ENCODE measurements at places on chromosomes 5 and 9.

DNA sequence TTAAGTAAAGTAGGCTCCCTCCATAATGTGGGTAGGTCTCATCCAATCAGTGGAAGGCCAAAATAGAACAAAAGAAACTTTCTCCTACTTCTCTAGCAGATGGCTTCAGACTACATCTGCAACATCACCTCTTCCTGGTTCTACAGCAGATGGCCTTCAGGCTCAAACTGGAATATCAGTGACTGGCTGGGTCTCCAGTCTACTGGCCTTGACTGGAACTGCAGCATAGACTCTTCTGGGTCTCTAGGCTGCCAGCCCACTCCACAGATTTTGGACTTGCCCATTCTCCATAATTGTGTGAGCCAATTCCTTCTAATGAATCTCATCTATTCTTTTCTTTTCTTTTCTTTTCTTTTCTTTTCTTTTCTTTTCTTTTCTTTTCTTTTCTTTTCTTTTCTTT lies 64.8 kb downstream of the ACER2 start:
- DNase-seq: no peak

DNA sequence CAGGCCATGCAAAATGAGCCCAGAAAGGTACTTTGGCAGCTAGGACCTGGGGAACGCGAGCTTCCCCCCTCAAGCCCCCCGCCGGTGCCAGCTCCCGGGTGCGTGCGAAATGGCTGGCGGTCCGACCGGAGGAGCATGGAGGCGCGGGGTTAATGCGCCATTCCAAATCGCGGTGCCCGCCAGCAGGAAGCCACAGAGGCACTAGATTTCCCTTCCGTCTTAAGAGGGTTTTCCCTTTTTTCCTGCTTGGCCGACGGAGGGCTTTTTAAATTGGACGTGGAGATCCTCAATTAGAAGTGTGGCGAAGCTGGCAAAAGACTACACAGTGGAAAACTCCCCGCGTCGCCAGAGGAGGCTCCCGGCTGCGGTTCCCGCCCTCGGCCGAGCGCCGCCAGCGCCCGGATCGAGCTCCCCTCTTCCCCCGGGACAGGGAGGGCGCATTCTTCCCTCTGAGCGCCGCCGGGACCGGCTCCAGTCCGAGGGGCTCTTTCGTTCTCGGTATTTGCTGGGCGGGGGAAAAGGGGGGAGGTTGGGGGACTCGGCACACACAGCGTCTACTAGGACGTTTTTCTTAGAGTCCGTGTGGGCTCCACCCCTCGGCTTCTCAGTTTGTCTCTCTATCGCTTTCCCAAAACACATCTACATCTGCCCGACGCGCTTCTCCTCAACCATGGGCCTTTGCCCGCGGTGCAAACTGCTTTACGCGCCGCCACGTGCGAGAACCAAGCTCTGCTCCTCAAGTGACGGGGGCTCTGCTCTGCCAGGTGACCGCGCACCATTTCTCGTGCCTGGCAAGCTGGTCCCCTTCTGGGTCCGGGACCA lies 3.0 kb downstream of the GDNF start:
- DNase-seq: no peak

- DNase-seq: no peak
Measured at GRCh38 chr9:89792189-89793123, 187.6 kb downstream of the GADD45G start.

- no peak for DNase-seq
Measured at GRCh38 chr5:82911910-82912309, 165.3 kb downstream of the TMEM167A start.

- peak; percentile 44 for DNase-seq
Measured at GRCh38 chr5:73437101-73437776, 11.3 kb downstream of the FOXD1 start.

DNA sequence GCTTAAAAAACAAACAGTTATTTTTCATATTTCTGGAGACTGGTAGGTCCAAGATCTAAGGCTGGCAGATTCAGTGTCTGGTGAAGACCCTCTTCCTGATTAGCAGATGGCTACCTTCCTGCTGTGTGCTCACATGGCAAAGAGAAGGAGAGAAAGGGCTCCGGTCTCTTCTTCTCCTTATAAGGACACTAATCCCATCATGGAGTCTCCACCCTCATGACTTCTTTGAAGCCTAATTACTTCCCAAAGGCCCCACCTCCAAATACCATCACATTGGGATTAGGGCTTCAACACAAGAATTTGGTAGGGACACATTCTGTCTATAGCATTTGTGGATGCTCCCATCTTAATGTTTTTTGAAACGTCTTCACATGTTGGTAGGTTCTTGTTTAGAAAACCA lies 391.1 kb downstream of the TMEM161B start:
- no peak for DNase-seq

DNA sequence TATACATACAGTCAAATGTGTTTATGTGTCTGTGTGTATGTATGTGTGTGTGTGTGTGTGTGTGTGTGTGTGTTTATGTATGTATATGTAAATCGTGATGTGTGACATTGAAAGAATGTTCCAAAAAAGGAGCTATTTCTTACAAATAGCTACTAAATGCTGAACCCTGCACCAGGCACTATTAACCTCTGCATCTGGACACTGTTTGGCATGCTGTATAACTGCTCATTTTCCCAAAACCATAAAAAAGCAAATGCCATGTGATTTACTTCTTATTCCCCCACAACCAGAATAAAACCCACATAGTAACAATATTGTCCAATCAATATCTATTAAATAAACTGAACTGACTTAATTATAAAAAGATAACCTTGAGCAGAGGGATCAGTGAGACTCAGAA lies 91.1 kb downstream of the NR6A1 start:
- DNase-seq: no peak

DNA sequence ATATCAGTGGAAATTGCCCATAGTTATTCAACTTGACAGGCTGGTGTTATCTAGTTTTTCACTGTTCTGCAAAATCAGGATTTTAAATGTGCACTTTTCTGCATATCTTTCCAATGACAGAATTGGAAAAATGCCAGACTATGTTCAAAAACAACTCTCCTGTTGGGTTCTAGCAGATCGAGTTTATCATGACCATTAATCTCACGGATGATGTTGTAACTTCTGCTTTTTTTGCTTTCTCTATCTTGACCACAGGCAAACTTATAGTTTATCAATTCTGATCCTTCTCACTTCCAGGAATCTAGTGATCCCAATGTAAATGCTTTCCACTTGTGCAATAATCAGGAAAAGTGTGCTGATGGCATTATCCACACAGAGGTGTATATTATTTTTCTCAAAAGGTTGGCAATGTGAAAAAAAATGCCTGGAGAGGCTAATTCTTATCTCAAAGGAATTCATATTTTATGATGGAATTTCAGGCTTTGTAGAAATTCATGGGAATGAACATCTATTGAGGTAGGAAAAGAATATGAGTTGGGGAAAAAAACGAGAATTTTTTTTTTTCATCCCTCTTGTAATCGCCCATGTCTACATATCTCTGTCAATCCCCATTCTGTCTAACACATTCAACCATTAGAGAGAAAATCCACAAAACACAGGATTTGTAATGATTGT lies 73.6 kb upstream of the DAB2 start:
- peak; percentile 88 for DNase-seq

- peak; percentile 92 for DNase-seq
Measured at GRCh38 chr9:128635266-128636023, 21.2 kb downstream of the DYNC2I2 start.

- peak; percentile 62 for DNase-seq
Measured at GRCh38 chr5:65059681-65060598, 291.2 kb downstream of the CWC27 start.

DNA sequence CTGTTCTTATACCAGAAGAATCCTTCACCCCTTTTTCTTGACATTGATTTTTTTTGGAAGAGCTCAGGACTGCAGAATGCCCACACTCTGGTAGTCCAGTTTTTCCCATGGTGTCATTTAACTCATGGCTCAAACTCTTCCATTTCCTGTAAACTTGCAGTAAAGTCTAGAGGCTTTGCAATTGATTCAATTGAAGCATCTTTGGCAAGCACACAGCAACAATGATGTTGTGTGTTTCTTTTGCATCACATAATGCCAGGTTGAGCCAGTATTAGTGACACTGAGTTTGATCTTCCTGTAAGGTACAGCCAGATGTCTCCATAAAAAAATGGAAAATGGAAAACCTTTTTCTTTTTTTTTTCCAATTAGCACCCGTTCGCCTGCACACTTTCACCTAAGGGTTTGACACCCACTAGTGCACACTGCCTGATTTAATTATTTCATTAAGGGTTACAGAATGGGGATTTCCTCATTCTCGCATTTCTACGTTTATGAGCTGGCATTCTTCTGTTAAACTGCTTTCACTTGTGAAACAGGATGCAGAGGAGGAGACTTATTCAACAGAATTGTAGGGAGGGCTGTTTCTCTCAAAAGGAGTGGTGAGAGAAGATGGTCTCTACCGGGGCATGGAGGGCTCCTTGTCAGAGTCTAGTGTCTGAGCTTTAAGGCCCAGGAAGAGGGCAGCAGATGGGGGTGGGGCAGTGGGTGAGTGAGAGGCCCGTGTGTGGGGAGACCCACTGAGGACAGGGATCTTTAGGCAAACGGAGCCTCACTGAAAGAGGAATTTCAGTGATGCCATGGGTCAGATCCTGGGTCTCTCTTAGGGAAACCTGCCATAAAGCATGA lies 2.2 kb upstream of the S1PR3 start:
- DNase-seq: peak; percentile 88

DNA sequence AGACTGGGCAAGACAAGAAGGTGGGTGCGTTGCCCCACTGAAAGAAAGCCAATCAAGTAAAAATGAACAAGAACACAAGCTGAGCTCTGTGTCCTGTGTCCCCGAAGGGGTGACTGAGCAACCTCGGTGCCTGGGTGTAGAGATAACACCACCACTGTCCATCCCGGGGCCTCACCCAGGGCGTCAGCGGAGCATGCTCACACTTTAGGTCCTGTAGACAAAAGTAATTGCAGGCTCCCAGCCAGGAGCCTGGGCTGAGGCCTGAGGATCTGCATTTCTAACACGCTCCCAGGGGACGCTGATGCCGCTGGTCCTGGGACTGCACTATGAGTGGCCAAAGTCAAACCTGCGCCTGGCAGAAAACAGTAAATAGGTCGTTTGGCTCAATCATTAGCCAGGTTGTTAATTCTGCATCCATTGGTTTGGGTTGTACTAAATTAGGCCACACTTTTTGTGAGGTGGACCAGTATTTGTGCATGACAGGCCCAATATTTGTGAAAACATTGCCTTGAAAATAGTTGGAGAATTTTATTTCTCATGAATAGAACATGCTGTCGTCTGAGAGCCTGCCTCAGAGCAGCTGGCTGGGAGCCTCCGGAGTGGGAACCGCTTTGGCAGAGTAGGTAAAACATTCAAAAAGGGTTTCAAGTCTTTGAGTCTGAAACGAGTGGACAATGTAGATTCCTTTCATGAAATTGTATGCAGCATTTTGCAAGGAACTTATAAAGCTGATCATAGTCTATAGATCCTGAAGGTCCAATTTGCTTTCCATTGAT lies 38.3 kb downstream of the ANKRD33B start:
- DNase-seq: no peak

GRCh38 chr5:173954671-173955521 lies 34.1 kb upstream of the C5orf47 start:
- DNase-seq: peak; percentile 63

DNA sequence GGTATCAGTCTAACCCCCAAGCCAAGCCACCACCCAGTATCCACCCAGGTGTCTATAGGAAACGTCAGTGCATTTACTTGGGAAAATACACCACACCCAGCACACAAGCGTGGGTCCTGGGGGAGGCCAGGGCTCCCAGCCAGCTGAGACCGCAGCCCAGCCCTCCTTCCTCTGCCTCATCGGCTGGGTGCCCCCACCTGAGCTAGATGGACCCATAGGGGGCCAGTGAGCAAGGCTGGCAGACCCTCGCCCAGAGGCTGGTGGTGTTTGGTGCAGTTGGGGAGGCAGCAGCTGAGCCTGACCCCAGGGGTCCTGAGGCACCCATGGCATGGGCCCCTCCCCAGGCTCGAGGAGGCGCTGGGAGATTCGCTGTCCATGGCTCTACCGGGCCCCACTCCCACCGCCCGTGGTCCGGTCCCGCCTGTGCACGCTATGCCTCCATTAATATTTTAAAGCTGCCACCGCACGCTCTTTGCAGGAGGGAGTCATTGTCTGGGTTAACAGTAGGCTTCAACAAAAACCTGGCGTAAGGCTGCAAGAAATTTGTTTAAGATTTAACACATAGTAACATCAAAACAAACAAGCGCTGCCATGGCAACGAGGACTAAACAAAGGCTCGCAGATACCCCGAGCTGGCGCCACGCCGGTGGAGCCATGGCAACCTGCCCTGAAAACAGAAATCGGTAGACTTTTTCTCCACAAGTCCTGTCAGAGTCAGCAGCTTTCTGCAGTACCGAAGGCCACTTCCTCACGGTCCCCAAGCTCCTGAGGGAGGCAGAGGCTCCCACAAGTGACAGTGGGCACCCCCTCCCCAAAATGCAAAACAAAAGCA lies 20.6 kb downstream of the TPPP start:
- DNase-seq: peak; percentile 83

DNA sequence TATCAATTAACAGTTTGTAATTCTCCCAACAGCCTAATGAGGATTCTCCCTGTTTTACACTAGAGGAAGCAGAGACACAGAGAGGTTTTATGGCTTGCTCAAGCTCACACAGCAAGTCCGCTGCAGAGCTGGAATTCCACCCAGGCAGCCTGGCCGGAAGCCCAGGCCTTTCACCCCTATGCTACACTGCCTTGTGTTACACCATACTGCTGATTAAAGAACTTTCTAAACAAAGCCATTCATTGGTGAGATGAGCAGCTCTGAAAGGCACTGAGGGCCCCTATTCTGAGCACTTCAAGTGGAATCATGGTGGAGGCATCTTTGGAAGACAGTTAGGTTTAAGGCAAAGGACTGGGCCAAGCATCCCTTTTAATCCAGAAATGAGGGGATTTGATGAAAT lies 14.7 kb upstream of the LARP1 start:
- DNase-seq: peak; percentile 93

DNA sequence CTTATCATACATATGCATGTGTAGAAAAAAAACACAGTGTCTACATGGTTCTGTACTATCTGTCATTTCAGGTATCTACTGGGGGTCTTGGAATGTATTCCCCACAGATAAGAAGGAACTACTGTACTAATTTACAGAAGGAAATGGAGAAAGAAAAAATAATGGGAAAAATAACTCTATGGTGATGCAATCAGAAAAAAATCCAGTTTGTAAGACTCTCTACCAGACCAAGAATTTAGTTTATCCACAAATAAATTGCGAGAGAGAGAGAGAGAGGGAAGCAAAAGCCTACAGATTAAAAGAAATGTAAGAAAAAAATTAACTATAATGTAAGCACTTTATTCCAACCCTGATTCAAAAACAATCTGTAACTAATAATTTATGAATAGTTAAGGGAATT lies 708.6 kb upstream of the ZNF608 start:
- DNase-seq: peak; percentile 52

GRCh38 chr9:10268531-10269485 lies 344.0 kb downstream of the PTPRD start:
- DNase-seq: peak; percentile 55

DNA sequence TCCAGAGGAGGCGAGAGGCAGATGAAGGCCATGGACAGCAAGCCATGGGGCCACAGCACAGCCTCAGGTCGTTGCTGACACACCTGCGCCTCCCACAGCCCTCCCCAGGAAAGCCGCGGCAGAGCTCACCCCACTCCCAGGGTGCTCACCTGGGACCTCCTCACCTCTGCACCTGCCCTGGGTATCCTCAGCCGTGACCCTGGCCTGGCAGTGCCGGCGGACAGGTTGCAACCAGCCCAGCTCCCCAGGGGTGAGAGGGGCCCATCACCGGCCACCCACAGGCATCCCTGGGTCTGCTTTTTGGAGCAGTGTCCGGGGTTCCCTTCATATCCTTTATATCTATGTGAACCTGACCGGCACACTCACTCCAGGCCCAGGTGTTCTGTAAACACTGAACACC lies 30.4 kb upstream of the FCN1 start:
- no peak for DNase-seq
